ENCODE measurements at places on chromosomes 5 and 9.
A peak's percentile ranks its signal among the peaks of the same experiment; 100 is the strongest.

- DNase-seq, result no peak
Observed at GRCh38 chr5:16750445-16750844, 133.6 kb upstream of the RETREG1 start.

GRCh38 chr9:82206490-82206889 lies 217.9 kb downstream of the SPATA31D1 start:
- DNase-seq, result no peak

- no peak for DNase-seq
Observed at GRCh38 chr5:154860765-154861164, 2.3 kb downstream of the CNOT8 start.

GRCh38 chr5:34499001-34499734 lies 157.0 kb upstream of the RAI14 start:
- DNase-seq, result peak; percentile 83

GRCh38 chr5:53257806-53258373 lies 148.3 kb upstream of the MOCS2 start:
- DNase-seq, result no peak

- DNase-seq, result no peak
Observed at GRCh38 chr5:116520771-116521170, 53.9 kb downstream of the SEMA6A start.

DNA sequence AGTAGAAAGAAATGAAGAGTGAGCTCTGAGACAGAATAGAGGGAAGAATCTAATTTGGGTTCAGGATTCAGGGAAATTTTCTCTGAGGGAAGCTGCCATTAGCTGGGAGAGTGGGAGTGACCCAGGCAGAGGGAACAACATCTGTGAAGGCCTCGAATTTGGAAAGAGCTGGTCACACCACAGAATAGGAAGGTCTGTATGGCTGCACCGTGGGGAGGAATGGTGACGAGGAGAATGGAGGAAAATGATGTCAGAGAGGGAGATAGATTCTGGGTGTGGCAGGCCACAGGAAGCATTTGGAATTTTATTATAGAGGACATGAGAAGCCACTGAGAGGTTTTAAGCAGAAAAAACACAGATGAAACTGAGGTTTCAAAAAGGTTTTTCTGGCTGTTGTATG lies 98.5 kb downstream of the MAMDC2 start:
- DNase-seq, result no peak

DNA sequence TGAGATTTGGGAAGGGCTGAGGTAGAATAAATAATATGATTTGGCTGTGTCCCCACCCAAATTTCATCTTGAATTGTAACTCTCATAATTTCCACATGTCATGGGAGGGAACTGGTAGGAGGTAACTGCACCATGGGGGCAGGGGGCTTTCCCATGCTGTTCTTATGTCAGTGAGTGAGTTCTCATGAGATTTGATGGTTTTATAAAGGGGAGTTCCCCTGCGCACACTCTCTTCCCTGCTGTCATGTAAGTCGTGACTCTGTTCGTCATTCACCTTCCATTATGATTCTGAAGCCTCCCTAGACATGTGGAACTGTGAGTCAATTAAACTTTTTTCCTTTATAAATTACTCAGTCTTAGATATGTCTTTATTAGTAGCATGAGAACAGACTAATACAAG lies 115.5 kb upstream of the STARD4 start:
- DNase-seq, result no peak

- peak; percentile 16 for DNase-seq
Observed at GRCh38 chr5:171697221-171698102, 88.2 kb upstream of the SMIM23 start.

DNA sequence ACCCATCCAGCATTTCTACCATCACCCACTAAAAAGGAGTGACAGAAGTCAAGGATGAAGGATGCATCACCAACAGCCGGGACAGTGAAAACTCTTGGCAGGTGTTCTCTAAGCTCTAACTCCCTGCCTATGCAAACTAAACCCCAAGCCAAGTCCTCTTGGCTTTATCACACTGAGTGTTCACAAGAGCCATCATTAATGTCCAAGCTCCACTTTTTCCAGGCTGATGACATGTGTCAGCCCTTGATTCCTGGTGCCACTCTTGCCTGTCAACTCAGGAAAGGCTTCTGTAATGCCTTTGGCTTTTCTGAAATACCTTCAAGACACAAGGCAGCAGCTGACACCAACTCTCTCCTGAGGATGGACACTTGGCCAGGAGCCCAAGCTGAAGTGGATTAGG lies 86.9 kb downstream of the NR6A1 start:
- no peak for DNase-seq

DNA sequence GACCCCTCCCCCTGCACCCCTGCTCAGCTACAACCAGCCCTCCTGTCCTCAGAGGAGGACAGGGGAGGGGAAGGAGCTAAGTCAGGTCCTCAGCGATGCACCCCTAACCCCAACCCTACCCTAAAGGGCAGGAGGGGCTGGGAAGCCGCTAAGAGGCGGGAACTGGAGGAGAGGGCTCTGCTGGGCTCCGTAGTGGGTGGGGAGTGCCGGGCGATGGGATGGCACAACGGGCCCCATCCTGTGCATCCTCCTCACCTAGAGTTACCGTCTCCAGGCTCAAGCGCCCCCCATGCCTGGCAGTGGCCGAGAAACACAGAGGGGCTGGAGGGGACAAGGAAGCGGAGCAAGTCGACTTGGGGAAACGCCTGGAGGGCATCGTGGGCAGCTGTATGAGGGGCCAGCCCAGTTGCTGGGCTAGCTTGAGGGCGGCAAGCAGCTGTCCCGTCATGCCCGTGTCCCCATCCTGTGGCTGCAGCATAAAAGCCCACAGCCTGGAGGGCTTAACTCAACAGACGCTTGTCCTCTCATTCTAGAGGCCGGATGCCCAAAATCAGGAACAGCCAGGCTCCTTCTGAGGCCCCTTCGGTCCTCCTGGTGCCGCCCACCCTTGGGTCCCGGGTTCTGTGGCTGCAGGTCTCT lies 23.0 kb upstream of the UBAC1 start:
- DNase-seq, result no peak

DNA sequence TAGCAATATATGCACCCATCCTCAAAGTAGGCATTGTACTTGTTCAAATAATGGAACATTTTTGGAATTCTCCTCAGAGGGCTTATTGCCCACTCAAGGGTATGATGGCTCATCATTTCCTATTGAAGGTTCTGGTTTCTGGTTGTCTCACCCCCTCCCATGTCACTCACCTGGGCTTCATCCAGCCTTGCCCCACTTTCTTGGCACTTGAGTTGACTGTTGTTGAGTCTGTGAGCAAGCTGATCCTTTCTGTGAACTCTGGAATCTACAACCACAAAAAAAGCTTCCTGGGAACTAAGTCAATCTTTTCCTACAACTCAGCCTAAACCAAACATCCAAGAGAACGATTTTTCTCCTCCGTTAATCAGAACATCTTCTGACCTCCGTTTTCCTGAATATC lies 73.9 kb upstream of the ANKH start:
- no peak for DNase-seq

DNA sequence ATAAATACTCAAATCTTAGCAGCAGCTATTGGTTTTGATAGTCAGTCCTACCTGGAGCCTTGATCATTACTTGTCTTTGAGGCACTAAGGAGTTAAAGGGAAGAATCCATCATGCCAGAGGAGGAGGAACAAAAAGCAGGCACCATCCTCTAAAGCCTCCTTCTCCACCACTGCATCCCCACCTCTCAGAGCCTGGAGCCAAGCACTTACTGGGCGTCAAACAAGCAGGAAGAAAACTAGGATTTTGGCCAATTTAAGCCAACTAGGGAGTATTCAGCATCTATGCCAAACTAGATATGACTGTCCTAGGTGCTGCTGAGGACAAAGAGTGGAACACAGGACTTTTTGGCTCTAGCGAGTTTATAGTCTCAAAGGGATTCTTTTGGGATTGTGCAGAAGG lies 152.5 kb downstream of the PPP2R2B start:
- no peak for DNase-seq
